CD4-positive, alpha-beta T cell (primary cell): ENCODE measurements at places on chromosomes 3 and 15.
A peak's percentile ranks its signal among the peaks of the same experiment; 100 is the strongest.

DNA sequence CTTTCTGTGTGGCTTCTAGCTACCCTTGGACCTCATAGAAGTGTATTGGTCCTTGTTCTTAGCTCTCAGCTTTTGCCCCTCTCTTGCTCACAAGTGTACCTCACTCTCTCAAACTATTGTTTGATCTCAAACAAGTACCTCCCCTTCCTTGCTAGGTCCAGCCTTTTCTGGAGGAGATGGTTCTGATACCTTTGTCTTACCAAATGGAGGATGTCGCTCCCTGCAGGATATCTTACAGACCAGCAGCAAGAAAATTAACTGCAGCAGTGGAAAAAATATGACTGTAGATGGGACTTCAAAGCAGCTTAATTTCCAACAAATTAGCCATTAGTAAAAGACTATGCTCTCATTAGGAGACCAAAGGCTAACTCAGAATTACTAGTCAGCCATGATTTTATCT lies 388.1 kb upstream of the ROBO2 start:
- DNase-seq = no peak

GRCh38 chr15:79403501-79403900 lies 28.6 kb upstream of the MINAR1 start:
- no peak for DNase-seq

- DNase-seq = no peak
Measured at GRCh38 chr3:195403841-195404408, 38.9 kb downstream of the ACAP2 start.

DNA sequence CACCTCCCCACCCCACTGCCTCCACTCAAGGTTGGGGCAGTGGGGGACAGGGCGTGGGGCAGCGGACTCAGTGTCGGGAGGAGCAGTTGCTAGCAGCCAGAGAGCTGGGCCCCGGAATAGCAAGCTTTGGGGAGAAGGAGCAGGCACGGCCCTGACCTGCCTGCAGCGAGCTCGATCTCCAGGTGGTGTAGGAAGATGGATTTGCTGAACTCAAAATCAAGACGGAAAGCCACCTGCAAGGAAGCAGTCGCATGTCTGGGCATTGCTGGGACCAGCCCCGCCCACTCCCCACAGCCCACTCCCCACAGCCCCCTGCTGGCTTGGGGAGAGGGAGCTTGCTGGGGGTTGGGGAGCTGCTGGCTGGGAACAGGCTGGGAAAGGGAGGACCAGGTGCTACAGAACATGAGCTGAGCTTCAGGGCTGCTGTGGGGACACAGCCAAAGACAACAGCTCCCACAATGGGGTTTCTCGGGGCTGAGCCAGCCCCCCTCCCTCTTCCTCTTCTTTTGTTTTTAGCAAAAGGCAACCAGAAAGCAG lies 38.0 kb downstream of the FEM1B start:
- no peak for DNase-seq

- no peak for DNase-seq
Measured at GRCh38 chr15:45150997-45151396, 21.2 kb downstream of the DUOX1 start.

- DNase-seq = peak; percentile 76
Measured at GRCh38 chr3:161395115-161396012, 24.0 kb upstream of the SPTSSB start.

DNA sequence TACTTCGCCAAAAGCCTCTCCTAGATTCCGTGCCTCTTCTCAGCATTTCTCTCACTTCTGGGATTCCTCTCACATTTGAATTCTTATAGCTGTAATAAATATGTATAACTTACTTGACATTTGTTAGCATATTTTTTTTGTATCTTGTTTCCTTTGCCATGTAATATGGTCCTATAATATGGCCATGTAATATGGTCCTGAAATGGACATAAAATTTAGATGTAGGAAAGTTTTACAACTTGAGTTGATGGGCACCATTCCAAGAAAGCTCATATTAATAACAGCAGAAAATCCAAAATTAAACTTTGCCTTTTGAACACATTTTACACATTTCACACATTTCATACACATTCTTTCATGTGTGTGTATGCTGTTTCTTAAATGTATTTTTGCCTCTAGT lies 480.6 kb downstream of the RBMS3 start:
- no peak for DNase-seq

- DNase-seq = no peak
Measured at GRCh38 chr3:179309225-179310078, 13.4 kb upstream of the ZNF639 start.

GRCh38 chr3:190252080-190252479 lies 70.2 kb downstream of the CLDN1 start:
- DNase-seq = no peak

GRCh38 chr3:99751649-99752048 lies 66.0 kb upstream of the CMSS1 start:
- DNase-seq = no peak

DNA sequence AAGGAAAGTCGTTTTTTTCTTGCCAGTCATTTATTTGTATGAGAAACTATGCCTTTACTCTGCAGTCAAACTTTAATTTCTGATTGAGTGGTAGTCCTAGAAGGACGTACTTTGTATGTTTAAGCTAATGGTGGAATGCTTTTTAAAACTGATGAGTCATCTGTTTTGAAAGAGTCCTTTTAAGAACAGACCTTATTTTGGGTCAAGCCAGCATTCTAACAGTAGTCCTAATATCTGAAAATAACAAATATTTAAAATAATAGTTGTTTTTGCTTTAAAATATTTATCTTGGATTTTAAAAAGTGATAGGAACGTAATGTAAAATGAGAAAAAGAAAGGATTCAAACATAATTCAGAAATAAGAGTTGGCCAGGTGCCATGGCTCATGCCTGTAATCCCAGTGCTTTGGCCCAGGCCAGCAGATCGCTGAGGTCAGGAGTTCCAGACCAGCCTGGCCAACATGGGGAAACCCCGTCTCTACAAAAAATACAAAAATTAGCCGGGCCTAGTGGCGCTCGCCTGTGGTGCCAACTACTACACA lies 1.3 kb upstream of the LRRC58 start:
- no peak for DNase-seq

DNA sequence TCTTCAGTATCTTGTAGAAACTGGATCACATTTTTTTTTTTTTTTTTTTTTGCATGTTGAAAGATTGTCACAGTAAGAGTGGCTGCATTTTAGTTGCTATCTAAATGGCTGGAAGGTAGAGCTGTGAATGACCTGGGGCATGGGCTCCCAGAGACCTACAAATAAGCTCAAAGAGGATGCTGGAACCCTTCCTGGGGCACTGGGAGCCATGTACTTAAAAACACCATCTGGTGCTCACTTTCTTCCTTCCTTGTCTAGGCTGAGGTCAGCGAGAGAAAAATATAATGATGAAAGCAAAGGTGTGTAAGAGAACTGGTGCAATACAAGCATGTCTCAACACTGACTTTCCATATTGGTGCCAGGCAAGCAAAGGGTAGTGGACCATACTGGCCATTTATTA lies 323.9 kb downstream of the SV2B start:
- no peak for DNase-seq

DNA sequence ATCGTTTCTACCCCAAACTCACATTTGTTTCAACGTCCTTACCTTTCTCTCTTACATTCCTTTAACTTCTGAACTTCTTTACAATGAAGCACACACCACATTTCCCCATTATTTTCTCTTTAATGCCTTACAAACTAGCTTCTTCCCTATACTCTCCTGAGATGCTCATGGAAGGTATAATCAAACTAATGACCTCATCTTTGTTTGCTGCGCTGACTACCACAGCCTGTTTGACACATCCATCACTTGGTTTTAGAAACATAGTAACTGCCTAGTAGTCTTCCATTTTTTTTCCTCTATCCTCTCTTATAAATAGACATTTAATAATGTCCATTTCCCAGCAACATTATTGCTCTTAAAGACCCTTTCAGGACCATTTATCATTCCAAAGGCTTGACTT lies 230.5 kb upstream of the LRTM1 start:
- no peak for DNase-seq

DNA sequence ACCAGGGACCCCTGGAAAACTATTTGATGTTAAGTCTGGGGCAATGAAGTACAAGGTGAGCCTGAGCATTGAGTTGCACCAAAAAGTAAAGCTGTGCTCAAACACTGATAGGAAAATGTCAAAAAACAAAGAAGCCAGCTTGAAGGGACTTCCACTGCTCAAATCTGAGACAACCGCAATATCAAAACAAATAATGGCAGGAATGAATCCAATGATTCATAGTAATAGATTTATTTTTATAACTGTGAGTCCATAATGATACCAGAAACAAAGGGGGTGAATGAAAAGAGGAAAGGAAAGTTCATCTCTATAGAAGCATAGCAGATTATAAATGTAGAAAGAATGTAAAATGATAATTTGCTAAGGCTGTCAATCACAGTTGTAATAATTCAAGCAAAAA lies 237.3 kb upstream of the ZBTB20 start:
- DNase-seq = no peak

GRCh38 chr15:39788108-39788507 lies 5.5 kb upstream of the FSIP1 start:
- DNase-seq = no peak

DNA sequence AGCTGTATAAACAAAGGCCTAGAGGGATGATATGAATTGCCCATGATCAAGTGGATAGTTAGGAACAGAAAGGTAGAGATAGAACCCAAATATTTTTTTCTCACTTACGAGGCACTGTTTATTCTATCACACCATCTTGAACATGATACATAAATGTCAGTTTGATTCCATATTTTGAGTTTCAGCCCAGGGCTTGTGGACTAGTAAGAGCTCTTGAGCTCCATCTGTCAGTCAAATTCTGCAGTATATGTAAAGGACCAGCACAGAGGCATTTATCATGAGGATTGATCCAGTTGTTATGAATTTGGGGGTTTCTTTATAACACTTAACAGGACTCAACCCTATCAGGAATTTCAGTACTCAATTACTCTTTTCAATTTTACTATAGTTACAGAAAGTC lies 4.8 kb downstream of the SLC27A2 start:
- DNase-seq = no peak

GRCh38 chr15:80785811-80786354 lies 6.7 kb downstream of the CEMIP start:
- DNase-seq = no peak

DNA sequence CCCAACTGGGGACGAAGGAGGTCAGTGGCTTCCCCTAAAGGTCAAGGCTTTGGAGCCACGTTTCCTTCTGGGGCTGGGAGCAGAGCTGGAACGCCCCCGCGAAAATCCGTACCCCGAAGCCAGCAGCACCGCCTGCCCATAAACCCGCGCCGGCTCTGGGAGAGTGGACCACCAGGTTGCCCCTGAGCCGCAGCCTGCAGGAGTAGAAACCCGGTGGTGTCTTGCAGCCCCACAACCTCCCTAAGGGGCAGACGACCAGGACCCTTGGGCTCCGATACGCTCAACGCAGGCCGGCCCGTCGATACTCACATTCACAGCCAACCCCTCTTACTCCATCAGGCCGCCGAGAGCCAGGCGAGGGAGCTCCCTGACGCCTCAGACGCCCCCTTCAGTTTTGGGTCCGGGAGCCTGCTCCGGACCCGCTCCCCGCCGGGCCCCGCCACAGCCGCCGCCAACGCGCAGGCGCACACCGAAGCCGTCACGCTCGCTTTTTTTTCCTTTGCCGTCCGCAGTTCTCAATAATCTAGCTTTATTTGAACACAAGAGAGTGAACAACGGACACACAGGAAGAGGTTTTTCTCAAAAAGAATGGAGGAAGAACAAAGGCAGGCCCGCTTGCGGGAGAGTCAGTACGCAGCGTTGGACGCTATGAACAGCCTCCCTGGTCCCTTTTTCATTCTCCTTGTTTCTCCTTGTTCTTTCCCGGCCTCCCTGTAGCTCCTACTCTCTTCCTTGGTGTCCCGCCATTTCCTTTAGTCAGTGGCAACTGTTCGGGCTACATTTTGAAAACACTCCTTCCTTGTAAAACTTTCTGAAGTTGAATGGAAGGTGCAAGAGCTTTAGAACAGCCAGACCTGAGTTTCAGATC lies at the start of gene ZNF106:
Gene ZNF106 (minus strand): TSS at position 471 of the 868 bp plus-strand sequence. CDS start 18,852 bp downstream, outside the sequence.
- peak; percentile 95 for DNase-seq

DNA sequence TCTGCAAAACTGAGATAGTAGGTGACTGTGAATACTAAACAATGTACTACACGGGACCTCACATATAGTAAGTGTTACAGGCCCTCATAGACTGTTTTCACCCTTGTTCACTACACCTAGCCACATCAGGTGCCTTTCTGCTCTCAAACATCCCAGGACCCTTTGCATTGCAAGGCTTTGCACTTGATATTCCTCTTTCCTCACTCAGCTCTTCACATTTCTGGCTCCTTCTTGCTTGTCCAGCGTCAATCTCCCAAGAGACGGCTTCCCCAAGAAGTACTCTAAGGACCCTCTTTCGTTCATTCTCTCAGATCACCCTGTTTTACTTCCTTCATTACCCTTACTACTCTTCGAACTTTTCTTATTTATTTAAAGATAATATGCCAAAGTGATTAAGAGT lies 10.0 kb downstream of the DENND4A start:
- DNase-seq = no peak

DNA sequence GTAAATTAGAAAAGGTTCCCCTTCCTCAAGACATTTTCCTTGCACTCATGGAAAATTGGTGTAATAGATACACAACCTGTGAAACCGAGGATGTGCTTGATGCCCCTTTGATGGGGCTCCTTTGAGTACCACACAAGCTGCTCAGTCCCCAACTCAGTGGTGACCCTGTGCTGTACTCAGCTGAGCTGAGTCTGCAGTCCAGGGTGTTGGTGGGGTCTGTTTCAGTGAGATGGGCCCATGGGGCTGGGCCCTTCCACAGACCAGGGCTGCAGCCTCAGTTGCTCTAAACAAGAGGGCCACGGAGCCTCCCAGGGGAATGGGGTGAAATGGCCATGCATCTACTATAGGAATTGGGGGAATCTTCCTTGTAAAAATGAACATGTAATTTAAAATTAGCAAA lies 39.3 kb downstream of the KY start:
- DNase-seq = no peak

GRCh38 chr3:77079988-77080610 lies 40.2 kb downstream of the ROBO2 start:
- DNase-seq = no peak

DNA sequence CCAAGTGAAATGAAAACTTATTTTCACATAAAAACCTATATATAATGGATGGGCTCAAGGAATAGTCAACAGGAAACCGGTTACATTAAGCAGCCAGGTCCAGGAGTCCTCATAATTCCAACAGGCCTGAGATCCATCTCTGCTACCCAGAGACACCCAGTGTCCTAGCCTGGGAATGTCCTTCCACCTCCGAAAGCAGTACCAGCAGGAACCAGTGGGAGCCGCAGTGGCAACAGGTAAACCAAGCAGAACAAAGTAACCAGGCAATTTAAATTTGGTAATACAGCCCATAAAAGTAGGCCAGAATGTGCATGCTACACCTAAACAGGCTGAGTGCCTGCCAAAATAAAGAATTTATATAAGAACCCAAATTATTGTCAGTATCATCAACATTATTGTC lies 195.6 kb downstream of the ZBBX start:
- no peak for DNase-seq

- no peak for DNase-seq
Measured at GRCh38 chr3:30020380-30020779, 586.0 kb upstream of the TGFBR2 start.

- DNase-seq = no peak
Measured at GRCh38 chr3:44330444-44330843, 8.1 kb upstream of the TCAIM start.

DNA sequence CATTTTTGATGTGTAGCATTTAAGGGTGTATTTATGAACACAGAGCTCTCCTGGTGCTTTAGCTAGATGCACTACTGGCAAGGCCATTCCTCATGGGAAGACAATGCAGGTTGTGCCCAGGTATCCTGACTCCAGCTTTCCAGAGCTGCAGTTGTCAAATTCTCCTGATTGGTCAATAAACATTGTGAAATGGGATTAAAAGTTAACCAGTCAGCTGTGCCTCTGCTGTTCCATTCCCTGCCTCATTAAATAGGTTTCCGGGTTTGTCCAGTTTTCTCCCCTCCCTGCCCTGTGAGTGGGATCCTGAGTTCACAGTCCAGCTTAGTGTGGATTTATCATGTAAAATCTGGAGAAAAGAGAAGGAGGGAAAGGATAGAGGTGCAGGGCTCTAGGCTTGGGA lies 207.3 kb downstream of the SQOR start:
- DNase-seq = no peak
